Activated naive CD8-positive, alpha-beta T cell treated with anti-CD3 and anti-CD28 coated beads, Interleukin-2, amount 10 ng/mL, durations not matched to agents 7 days and 5 days (primary cell): ENCODE measurements at places on chromosomes 1 and 21. TPM values are rescaled to one million over a fixed set of nuclear protein-coding genes. Genes with fewer than 3 reads are reported as not detected.
A peak's percentile ranks its signal among the peaks of the same experiment; 100 is the strongest.

The HS2ST1 gene
- 16.8 TPM for total RNA-seq

The ZNF648 gene
- total RNA-seq = not detected

The B3GALT2 gene
- 6.0 TPM for total RNA-seq

The SRSF4 gene
- 129 TPM for total RNA-seq

DNA sequence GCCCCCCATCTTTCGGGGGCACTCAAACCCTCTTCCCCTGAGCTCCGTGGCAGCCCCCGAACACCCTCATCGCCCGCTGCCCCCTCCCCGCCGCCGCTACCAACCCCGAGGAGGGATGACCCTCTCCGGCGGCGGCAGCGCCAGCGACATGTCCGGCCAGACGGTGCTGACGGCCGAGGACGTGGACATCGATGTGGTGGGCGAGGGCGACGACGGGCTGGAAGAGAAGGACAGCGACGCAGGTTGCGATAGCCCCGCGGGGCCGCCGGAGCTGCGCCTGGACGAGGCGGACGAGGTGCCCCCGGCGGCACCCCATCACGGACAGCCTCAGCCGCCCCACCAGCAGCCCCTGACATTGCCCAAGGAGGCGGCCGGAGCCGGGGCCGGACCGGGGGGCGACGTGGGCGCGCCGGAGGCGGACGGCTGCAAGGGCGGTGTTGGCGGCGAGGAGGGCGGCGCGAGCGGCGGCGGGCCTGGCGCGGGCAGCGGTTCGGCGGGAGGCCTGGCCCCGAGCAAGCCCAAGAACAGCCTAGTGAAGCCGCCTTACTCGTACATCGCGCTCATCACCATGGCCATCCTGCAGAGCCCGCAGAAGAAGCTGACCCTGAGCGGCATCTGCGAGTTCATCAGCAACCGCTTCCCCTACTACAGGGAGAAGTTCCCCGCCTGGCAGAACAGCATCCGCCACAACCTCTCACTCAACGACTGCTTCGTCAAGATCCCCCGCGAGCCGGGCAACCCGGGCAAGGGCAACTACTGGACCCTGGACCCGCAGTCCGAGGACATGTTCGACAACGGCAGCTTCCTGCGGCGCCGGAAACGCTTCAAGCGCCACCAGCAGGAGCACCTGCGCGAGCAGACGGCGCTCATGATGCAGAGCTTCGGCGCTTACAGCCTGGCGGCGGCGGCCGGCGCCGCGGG is 837 bp downstream of the FOXD3 start:
- DNase-seq = peak; percentile 71
- H3K4me1 ChIP-seq = peaks cover 37% of the 10 kb centered on the region
- H3K27me3 ChIP-seq = peaks cover 79% of the 10 kb centered on the region
- peak overlapping the region; percentile 56 for H3K27ac ChIP-seq
- H3K36me3 ChIP-seq = peaks cover 11% of the 10 kb centered on the region

DNA sequence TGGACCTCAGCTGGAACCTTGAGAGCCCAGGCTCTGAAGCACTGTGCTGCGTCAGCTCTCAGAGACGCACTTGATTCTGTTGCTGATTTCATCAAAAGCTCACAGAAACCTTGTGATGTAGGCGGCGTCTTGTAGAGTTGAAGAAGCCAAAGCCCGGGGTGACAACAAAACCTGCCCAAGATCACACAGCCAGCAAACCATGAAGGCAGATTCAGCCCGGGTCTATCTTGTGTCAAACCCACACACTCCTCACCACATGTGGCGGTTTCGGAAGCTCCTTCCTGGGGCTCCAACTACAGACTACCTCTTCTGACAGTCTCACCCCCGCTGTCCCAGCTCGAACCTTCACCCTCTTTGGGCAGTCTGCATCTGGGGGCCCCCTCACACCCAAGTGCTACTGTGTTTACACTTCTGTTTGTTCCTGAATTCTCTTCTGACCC is 50.4 kb downstream of the TENT5C start:
- peaks cover 2% of the 10 kb centered on the region for H3K36me3 ChIP-seq
- peak; percentile 82 for DNase-seq
- peak overlapping the region; percentile 83 for H3K4me3 ChIP-seq
- no peaks in the 10 kb centered on the region for H3K27me3 ChIP-seq
- peak overlapping the region; percentile 84 for H3K27ac ChIP-seq
- H3K4me1 ChIP-seq = peaks cover 82% of the 10 kb centered on the region

DNA sequence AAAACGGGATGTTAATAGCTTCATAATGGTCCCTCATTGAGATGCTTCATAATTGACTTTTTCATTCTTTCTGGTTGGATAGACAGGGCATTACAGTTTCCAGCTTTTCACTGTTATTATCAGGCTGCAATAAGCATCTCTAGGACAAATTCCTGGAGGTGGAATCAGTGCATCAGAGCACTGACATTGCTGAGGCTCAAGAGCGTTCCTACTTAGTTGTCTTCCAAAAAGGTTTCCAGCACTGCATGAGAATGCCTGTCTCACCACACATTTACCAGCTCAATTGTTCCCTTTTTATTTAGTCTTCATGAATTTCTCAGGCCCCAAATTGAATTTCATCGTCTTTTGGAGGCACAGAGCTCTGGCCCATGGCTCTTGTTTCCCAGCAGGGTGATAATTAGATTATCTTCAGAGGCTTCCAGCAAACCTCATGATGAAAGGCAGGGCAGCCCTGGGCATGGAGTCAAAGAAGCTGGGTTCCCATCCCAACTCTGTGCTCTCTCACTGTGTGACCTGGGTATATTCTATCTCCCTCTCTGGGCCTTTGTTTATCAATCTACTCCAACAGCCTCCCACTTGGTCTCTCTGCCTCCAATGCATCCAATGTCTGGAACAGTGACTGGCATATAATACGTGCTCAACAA is 451.4 kb downstream of the PTPRU start:
- H3K36me3 ChIP-seq = no peaks in the 10 kb centered on the region
- peaks cover 11% of the 10 kb centered on the region for H3K27me3 ChIP-seq
- no peak overlapping the region for H3K4me3 ChIP-seq
- DNase-seq = no peak
- H3K27ac ChIP-seq = no peak overlapping the region

GRCh38 chr1:65026235-65026634 is 59.9 kb upstream of the JAK1 start:
- H3K27ac ChIP-seq = no peak overlapping the region
- peaks cover 4% of the 10 kb centered on the region for H3K36me3 ChIP-seq
- no peak overlapping the region for H3K4me3 ChIP-seq
- H3K27me3 ChIP-seq = peaks cover 2% of the 10 kb centered on the region
- no peak for DNase-seq

DNA sequence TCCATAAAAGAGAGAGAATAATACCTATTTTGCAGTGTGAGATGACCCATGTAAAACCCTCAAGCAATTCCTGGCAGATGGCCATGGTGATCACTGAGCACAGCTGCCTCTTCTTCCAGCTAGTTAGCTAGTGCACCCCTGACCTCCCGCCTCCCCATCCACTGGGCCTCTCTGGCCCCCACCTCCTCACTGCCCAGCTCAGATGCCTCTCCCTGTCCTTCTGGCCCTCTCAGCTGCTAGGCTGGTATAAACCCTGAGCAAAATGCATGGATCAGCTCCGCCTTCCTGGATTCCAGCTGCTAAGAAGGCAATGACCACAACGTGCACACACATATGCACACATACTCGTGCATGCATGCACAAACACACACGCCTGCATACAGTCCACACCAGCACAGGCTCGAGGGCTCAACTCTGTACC is 117.2 kb downstream of the DMRTB1 start:
- no peak overlapping the region for H3K4me3 ChIP-seq
- H3K27me3 ChIP-seq = peaks cover 4% of the 10 kb centered on the region
- no peak overlapping the region for H3K27ac ChIP-seq

DNA sequence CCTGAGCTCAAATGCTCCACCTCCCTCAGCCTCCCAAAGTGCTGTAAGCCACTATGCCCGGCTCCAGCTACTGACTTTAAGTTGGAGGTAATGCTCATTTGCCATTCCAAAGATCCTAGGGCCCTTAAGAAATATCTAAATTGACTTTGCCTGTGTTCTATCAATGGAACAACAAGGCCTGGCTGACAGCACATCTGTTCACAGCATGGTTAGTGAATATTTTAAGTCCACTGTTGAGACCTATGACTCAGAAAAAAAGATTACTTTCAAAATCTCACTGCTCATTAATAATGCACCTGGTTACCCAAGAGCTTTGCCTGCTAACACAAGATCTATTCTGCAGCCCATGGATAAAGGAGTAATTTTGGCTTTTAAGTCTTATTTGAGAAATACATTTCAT is 3.5 kb upstream of the SSX2IP start:
- H3K4me1 ChIP-seq = peaks cover 32% of the 10 kb centered on the region
- H3K4me3 ChIP-seq = peak overlapping the region; percentile 68
- H3K27ac ChIP-seq = peak overlapping the region; percentile 67
- peaks cover 5% of the 10 kb centered on the region for H3K36me3 ChIP-seq

GRCh38 chr1:175178456-175178855 is 14.1 kb downstream of the KIAA0040 start:
- DNase-seq = no peak
- H3K4me1 ChIP-seq = peaks cover 38% of the 10 kb centered on the region
- no peak overlapping the region for H3K4me3 ChIP-seq
- no peak overlapping the region for H3K27ac ChIP-seq
- H3K27me3 ChIP-seq = no peaks in the 10 kb centered on the region

DNA sequence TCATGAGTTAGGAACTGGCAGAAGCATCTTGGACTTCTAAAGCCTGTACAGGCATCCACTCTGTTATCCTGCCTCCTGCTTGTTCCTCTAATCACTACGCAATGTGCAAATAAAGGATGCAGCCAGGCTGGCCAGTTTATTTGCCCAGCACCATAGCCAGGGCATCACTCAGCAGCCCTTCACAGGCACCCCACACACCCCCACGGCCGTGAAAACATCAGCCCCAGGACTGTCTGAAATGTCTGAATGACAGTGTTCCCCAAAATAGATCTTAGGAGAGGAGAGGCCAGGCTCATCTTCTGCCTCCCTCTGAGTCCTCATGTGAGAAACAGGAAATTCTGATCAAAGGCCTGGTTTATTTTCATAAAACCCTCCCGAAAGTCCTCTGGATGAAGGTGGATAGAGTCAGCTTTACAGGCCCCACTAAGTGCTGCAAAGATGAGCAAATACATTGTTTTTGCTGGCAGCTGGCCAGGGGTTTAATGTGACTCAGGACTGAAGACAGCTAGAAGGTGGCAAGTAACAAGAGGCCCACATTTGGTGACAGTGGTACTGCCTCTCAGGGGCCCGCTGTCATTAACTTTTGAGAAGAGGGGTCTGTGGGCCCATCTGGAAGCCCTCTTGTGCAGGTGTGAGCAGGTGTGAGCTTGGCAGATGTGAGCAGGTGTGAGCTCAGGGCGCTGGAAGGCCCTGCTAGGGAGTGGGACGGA is 32.9 kb downstream of the GRHL3 start:
- no peak overlapping the region for H3K27ac ChIP-seq
- H3K4me3 ChIP-seq = no peak overlapping the region
- peaks cover 2% of the 10 kb centered on the region for H3K27me3 ChIP-seq
- no peaks in the 10 kb centered on the region for H3K36me3 ChIP-seq

DNA sequence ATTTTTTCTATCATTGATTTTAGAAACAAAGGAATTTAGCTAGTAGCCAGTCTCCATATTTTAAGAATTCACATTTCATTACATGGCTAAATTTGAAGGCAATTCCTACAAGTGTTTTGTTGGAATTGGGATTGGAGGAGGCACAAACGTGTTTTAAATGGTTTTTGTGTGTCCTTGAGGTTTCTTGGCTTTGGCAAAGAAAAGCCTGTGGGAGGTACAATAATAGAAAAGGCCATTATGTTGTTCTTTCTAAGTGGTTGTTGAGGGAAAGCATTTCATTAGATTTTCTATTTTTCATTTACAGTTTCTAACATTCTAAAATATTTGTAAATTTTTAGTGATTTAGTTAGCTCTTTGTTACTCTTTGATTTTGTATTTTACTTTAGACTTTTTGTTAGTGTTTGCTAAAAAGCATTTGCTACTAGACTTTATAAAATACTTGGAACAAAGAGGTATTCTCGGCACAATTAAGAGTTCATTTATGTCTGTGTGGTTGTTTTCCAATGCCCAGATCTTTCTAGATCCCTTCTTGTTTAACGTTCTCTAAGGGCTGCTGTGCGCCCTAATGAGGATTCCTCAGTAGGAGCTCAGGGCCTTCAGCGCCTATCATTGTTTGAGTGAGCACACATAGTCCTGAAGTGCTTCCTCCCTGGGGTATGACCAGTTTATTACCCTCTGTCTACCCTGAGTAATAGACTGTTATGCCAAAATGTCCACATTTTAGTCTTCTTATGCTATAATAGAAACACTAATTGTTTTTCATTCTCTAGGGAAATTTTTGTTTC is 70.0 kb upstream of the KIAA1614 start:
- H3K27me3 ChIP-seq = no peaks in the 10 kb centered on the region
- H3K27ac ChIP-seq = no peak overlapping the region
- H3K4me1 ChIP-seq = peaks cover 5% of the 10 kb centered on the region
- H3K36me3 ChIP-seq = peaks cover 11% of the 10 kb centered on the region
- DNase-seq = no peak
- no peak overlapping the region for H3K4me3 ChIP-seq

GRCh38 chr1:66999640-67000400 is 54.1 kb downstream of the SLC35D1 start:
- no peaks in the 10 kb centered on the region for H3K27me3 ChIP-seq
- H3K36me3 ChIP-seq = peaks cover 20% of the 10 kb centered on the region
- DNase-seq = no peak
- no peak overlapping the region for H3K4me3 ChIP-seq
- H3K27ac ChIP-seq = no peak overlapping the region

DNA sequence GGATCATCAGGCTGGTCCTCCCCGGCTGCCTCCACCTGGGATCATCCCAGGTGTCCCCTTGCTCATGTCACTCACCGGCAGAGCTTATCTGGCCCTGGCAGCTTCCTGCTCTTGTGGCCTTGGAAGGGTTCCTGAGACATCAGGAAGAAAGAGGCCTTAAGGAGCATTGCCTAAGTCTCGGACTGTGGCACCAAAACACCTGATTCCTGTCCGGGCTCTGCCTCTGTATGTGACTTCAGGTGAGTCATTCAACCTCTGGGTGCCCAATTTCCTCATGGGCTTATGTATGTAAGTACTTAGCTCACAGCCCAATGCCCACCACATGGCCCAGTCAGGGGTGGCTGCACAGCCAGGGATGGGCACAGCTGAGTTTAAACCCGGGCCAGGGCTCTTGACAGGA is 255.9 kb upstream of the VAMP3 start:
- no peak overlapping the region for H3K4me3 ChIP-seq
- no peaks in the 10 kb centered on the region for H3K36me3 ChIP-seq
- no peaks in the 10 kb centered on the region for H3K27me3 ChIP-seq

- no peaks in the 10 kb centered on the region for H3K36me3 ChIP-seq
- H3K4me1 ChIP-seq = no peaks in the 10 kb centered on the region
- H3K27ac ChIP-seq = no peak overlapping the region
- DNase-seq = no peak
Observed at GRCh38 chr21:20802201-20802600, 196.0 kb upstream of the NCAM2 start.
